Left renal cortex interstitium (tissue), 4 donors: ENCODE measurements at places on chromosomes 11 and 22.

DNA sequence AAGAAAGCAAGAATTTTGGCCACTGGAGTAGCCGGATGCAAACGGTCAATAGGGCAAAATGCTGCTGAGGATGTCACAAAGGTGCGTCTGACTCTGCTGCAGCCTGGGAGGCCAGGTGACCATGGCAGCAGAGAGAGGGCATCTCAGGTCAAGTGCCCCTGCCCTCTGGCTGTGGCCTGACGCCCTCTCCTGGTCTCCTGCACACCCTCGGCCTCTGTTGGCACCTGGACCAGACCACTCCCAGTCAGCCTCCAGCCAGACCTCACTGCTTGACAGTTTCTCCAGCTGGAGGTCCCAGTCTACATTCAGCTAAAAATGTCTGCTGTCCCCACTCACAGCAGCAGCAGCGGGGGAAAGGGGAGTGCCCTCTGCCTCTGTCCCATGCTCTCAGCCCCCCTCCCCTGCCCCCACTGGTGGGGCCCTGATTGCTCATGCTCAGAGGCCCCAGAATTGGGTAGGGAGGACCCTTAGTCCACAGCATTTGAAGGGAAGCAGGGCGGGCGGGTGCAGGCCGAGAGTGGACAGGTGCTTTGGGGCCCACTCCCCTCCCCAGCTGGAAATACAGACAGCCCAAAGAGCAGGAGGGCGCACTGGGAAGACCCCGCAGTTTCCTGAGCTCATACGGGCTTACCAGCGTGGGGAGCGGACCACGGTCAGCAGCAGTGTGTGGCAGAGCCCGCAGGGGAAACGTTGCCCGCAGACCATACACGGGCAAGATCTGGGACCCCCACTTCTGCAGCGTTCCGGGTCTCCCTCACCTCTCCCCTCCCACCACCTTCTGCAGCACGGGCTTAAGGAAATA lies 1.6 kb upstream of the BRSK2 start:
- no peak for DNase-seq

GRCh38 chr22:49213731-49214352 lies 613.8 kb downstream of the BRD1 start:
- DNase-seq, result no peak

DNA sequence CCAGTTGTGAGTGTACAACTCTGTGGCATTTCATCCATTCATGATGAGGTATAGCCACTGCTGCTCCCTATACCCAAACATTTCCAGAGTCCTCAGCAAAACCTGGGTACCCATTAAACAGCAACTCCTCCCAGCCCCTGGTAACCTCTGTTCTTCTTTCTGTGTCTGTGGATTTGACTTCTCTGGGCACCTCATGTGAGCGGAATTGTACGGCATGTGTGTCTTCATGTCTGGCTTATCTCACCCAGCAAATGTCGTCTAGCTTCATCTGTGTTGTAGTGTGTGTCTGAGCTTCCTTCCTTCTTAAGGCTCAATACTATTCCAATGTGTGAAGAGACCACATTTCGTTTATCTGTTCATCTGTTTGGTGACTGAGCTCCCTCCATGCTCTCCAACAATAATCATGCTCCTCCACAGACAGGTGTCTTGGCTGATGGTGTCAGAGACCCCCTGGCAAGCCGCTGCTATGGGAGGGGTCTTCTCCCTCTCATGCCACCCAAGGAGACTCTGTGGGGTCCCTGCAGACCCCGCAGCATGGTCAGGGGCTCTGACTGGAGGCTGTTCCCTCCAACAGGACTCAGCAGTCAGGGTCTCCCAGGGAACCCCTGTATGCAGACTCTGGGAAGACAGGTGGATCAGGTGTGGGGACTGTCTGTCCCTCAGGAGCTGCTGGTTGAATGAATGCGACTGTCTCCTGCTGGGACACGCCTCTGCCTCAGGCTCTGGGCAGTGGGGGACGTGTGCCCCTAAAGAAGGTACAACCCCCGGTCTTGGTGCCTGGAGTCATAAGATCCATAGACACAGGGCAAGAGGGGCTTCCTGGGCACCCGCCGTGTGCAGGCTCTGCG lies 52.7 kb downstream of the SMIM38 start:
- no peak for DNase-seq

DNA sequence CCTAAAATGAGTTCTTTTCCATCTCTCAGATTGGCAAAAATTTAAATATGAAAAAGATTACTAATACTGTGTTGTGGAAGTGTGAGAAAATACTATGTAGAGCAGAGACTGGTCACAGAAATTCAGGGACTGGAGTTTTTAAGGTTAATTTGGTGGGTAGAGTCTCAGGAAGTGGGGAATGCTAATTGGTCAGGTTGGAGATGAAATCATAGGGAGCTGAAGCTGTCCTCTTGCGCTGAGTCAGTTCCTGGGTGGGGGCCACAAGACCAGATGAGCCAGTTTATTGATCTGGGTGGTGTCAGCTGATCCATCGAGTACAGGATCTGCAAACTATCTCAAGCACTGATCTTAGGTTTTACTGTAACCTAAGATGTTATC lies 29.4 kb upstream of the TMEM86A start:
- no peak for DNase-seq

GRCh38 chr11:23988381-23989006 lies 508.4 kb upstream of the LUZP2 start:
- no peak for DNase-seq

- no peak for DNase-seq
Observed at GRCh38 chr11:24155792-24156191, 341.1 kb upstream of the LUZP2 start.

DNA sequence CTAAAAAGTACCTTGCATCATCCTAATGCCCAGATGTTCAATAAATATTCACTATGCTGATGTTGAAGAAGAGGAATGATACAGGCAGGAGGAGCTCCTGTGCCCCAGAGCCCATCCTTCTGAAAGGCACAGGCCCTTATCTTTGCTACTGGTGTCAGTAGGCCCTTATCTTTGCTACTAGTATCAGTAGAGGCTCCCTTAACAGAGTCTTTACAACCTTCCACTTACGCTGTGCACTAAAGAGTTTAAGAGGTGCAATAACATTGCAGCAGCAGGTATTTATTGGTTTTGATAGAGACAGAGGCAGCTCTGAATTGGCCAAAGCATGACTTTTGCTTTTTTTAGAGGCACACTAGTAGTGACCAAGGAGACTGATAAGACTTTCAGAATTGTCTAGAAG lies 174.4 kb downstream of the TENM4 start:
- no peak for DNase-seq

GRCh38 chr11:12200991-12201985 lies 90.9 kb downstream of the MICAL2 start:
- no peak for DNase-seq

DNA sequence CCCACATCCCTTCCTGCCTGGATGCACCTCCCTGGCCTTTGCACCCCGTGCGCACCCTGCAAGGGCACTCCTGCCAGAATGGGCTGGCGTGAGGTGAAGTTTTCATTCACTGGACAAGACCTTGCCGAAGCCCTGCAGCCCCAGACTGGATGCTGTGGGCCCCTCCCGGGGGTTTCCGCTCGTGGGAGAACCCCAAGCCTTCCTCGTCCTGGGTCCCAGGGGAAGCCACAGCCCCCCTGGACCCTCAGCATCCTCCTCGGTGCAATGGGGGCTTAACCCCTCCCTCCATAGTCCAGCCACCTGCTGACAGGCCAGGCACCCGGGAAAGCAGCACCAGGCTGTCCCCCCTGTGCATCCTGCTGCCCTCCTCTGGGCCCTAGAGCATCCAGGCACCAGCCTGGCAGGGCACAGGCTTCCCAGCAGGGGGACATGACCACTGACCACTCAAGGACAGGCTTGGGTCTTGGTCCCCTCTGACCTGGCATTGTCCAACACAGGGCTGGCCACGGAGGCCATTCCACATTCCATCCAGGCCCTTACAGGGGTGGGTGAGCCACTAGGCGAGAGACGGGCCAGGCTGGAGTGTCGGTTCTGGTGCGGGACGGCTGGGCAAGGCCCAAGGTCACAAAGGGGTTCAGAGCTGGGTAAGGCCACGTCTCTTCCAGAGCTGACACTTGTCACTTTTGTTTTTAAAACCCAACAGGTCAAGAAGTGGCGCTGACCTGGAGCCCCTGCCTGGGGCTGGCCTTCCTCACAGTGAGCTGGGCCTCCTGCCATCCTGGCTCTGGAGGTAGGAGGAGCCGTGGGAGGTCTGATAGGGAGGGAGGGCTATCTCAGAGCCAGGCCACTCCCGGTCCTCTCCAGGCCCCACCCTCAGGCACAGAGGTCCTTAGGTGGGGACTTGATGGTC lies 41.5 kb upstream of the PPARA start:
- DNase-seq, result no peak

DNA sequence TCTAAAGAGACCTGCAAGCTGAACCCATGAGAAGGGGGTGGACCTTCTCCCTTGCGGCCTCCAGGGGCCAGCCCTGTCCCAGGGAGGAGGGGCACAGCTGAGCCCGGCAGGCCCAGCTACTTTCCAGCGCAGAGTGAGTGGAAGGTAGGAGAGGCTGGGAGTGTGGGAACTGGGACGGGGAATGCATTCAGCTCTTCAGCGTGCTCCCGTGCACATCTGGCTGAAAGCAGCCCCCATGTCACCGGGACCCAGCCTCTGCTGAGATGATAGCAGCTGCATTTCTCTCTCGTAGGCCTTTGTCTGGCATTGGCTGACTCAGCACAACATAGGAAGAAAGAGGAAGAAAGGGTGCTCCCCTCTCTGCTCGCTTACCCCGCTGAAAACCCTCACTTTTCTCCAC lies 951.5 kb downstream of the TBC1D22A start:
- DNase-seq, result no peak

GRCh38 chr11:27158456-27159334 lies 118.1 kb downstream of the BBOX1 start:
- peak; percentile 48 for DNase-seq

GRCh38 chr22:28123989-28124766 lies 205.1 kb upstream of the PITPNB start:
- no peak for DNase-seq

DNA sequence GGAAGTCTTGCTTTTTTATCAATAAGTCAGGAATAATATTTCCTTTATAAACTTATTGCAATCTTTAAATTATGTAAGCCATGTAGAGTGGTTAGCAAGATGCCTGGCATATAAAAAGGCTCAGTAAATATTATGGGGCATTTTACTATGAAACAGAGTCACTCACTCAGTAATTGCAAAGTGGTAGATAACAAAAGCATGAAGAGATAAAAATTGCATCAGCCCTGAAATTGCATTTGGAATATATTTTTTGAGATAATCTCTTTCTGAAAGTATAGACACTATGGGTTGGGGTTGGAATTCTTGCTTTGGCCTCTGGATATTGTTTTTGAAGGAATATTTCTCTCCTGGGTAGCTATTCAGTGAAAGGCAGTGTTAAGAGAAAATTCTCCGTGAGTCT lies 188.6 kb downstream of the JRKL start:
- DNase-seq, result no peak

DNA sequence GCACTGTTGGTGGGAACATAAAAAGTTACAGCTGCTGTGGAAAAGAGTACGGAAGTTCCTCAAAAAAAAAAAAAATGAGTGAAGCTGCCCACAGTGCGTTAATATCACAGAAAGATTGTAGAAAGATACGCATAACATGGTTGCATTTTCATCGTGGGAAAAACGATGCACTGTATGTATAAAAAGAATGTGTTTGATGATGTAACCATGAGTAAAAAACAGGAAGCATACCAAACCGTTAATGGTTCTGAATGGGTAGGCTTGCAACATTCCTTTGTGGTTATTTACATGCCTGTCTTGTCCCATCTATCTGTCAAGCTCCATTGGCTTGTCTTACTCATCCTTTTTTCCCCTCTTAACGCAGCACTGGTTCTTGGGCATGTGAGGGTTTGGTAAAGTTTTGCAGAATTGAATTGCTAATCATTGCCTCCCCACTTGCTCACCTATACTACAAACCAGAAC lies 33.8 kb upstream of the DKK3 start:
- no peak for DNase-seq

DNA sequence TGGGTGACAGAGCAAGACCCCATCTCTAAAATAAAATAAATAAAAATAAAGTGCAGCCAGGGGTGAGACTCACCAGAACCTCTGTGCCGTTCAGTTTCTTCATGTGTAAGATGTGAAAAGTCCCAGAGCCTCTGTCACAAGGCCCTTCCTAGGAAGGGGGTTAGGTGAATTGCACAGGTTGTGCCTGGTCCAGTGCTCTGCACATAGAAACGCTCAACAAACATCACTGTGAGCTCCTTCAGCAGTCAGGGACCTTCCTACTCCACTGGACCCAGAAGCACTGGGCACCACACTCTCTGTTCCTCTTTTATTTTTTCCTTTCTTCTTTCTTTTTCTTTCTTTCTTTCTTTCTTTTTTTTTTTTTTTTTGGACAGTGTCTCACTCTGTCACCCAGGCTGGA lies 22.3 kb downstream of the MRPL21 start:
- DNase-seq, result no peak

DNA sequence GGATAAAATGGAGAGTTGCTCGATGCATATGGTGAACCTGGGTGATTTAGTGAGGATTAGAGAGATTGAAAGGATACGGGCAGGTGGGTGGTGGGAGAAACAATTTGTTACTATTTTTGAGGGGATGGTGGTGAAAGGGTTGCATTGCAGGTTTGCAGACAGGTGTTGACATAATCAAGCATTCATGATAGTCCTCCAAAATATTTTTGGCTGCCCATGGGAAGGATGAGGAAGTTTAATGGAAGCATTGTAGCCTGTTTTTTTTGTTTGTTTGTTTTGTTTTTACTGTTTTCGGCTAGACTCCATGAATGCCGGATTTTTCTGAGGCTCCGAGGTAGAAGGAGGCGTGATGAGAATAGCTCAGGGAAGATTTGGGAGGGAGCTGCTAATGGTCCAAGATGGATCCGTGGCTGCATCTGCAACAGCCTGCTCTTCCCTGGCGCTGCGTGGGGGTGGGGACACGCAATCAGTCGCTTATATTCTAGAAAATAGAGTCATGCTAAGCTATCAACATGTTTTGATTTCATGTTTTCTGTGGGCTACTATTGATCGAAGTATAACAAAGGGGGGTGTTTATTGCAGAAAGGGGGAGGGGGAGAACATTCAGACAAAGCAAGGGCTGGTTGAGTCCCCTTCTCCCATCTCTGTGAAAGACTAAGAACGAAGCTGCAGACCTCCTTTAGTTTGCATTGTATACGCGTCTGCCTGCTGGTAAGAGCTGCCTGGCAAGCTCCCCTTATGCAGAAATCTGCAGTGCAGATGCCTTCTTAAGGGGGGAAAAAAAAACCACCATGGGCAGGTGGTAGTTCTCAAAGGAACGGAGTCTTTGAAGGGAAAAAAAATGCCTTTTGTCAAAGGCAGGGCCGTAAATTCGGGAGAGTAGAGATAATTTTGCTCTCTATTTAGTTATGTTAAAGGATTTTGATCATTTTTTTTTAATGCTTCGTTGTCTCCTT lies 1.0 kb downstream of the RTN3 start:
- no peak for DNase-seq

DNA sequence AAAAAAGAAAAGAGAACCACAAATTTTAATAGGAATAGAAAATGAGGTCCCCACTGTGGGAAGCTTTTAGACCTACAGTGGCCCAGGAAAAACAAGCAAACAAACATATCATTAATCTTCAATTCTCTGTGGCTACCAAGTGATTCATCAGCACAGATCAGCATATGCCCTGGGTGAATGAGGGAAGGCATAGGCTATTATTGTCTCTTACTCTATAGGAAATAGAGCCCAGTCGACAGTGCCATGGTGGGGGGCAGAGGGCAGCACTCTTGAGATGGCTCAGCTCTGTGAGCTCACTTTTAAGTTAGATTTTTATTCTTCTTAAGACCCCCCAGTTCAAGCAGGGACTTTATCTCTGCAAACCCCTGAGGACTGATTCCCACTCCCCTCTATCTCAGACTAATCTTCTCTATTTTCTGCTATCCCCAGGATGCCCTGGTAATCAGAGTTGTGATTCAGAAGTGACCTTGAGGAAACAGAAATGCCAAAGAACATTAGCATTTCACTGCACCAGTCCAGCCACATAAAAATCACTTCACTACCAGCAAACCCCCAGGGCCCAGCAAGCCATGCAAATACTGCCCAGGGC lies 9.5 kb upstream of the FEZ1 start:
- DNase-seq, result no peak

- no peak for DNase-seq
Observed at GRCh38 chr22:36015811-36016529, 12.7 kb downstream of the RBFOX2 start.
